ENCODE measurements at places on chromosomes 16 and 17.

- no peak for DNase-seq
Measured at GRCh38 chr16:84479716-84480450, 24.6 kb downstream of the MEAK7 start.

DNA sequence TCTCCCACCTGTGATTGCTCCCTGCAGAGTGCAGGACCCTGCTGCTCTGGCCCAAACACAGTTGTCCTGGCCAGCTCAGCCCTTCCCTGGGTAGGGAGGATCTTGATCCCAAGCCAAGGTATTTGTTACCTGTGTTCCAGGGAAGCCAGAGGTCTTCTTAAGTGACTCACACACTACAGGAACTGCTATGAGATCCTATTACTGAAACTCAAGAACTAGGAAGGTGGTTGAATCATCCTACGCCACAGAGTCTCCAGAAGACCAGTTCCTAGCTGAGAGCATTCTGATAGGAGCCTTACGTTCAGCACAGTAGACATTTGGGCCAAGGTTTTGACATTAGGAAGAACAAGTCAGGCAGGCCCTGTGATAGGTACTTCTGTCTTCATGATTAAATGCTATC lies 12.0 kb downstream of the CHST6 start:
- no peak for DNase-seq

- DNase-seq, result no peak
Measured at GRCh38 chr16:85839681-85840240, 40.3 kb downstream of the COX4I1 start.

GRCh38 chr16:64361753-64362152 lies 760.1 kb downstream of the CDH11 start:
- no peak for DNase-seq

DNA sequence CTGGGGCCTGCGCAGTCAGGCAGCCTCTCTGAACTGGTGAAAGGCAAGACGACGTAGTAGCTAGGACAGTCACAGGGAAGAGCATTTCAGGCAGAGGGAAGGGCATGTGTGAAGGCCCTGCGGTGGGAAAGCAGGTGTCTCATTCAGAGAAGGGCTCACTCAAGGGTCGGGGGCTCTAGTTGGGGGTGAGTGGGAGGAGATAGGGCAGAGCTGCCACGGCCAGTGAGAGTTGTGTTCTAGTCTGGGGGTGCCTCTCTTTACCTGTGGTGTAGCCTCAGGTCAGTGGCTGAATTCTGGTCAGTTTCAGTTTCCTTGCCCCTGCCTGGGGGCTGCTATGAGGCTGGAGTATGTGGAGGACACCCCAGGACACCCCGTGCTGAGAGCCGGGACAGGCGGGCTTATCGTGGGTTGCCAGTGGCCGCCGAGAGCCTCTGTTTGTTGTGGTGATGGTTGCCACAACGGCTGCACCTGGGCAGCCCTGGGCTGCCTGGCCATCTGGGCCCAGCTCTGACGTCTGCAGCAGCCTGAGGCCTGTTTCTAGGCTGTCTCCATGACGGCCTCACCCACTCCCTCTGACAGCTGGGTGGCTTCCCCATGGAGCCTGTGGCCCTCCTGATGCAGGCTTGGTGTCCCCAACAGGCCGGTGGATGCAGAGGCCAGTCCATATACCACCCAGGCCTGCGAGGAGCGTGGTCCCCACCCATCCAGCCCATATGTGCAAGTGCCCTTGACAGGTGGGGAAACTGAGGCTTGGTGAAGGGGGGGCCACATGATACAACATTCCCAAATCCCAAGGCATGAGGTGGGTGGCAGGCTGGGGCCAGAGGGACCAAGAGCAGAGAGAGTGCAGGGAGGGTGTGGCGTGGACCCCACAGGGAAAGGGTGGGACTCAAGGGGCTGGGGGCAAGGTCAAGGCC lies 10.8 kb downstream of the MAP2K3 start:
- peak; percentile 62 for DNase-seq

DNA sequence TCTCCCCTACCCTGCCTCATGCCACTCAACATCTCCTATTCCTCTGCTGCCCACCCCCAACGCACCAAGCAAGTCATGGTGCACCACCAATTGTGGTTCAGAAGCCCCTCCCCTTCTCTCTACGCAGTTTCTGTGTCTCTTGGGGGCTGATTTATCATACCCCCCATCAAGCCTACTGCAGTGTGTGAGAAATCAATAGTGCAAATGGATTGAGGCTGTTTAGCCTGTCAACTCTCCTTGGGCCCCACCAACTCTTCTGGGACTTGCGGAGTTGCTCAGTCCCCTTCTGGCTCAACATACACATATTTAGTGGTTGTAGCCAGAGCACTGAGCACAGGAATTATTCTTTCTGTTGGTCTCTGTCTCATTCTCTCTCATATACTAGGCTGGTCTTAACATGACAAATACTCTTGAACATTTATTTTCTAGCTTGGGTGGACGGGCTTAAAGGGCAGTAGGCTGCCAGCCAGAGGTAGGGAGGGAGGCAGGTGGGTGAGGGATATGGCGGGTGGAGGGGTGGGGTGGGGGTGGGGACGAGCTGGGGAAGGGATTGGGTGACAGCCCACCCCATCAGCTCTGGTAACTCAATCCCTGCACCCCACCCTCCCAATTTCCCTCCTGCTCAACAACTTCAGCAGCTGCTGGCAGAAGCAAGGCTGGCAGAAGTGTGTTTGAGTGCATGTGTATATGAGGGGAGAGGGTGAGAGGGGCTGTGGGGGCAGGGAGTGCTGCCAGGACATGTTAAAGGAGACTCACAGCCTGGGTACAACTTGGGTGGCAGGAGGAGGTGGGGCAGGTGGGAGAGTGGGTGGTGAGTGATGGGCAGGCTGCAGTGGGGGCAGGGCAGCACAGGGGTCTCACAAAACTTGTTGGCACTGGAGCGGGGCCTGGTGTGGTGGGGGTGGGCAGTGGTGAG lies 4.9 kb downstream of the RARA start:
- no peak for DNase-seq

GRCh38 chr17:64785011-64785421 lies 122.9 kb upstream of the SMURF2 start:
- no peak for DNase-seq

- no peak for DNase-seq
Measured at GRCh38 chr17:44776628-44777393, 18.0 kb downstream of the ADAM11 start.

DNA sequence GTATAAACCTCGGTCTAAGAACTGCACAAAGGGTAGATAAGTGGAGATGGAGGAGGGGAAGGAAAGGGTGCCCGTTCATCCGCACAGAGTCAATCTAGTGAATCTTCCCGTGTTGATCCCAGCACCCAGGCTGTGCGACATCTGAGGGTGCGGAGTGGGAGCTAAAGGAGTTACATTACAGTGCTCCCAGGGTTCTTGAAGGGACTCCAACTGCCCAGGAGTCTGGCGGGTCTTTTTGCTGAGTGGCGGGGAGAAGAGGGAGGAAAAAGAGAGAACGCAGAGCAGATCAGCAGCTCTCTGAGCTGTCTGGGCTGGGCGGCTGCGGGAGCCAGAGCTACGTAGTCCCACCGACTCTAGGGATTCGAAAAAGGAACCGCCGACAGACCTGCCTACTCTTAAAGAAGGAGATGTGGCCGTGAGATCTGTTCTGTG lies 1.6 kb upstream of the CA10 start:
- no peak for DNase-seq

- no peak for DNase-seq
Measured at GRCh38 chr17:7650509-7651096, at the start of gene ATP1B2. Gene ATP1B2, plus strand, starts transcription at chr17:7650926. Its CDS starts 593 bp downstream, at chr17:7651519.

GRCh38 chr17:27354051-27354490 lies 60.2 kb downstream of the WSB1 start:
- DNase-seq, result no peak

All from AG10803 (cell line).